ENCODE measurements at places on chromosomes 7 and 10.

- no peak for DNase-seq
Measured at GRCh38 chr10:58515291-58515941, 2.7 kb downstream of the BICC1 start.

- no peak for DNase-seq
Measured at GRCh38 chr10:16828701-16829175, 11.5 kb upstream of the RSU1 start.

DNA sequence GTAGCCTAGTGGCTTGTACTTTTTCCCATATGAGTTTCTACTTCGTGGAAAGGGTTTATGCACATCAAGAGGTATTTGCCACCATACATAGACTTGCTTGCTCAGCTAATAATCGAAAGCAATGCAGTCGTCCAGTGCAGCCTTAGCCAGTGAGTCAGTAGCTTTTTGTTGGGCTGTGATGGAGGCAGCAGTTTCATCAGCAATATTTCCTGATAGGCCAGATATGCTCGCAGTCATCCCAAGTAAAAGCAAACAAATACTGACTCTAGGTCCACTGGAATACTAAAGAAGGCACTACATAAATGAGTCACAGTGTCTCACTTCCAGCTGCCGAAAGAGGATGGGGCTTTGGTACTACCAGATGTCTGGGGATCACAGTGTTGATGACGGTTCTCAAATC lies 2.1 kb upstream of the BNIP3 start:
- DNase-seq, result no peak

DNA sequence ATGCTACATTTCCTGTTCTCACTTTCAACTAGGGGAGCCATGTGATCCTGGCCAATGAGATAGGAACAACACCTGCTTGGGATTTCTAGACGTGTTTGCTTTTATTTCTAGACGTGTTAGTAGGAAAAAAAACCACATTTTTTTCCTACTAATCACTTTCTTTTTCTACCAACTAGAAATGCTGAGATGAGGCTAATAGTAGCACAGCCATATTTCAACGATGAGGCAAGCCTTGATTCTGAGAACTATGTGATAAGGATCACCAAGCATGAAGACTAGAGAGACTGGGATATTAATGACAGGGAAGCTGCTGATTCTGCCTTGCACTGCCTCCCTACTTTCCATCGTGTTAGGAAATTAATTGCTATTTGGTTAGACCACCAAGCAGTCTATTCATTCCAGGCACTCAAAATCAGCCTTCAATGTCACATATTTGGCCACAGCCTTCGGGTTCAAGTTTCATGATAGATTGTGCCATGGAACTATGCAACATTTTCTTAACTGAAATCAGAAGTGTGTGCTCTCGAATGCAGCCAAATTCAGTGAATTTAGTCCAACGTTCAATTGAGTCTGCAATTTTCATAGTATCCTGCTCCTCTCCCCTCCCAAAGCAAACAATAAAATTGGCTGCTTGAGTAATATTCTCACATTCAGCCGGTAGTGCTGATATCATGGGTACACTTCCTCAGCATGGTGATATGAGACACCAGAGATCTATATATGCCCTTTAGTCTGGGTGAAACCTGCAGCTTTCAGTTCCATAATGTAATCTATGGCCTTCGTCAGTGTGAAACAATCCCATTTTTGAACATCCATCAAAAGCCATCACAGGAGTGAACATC lies 98.1 kb downstream of the GPR37 start:
- no peak for DNase-seq

- DNase-seq, result no peak
Measured at GRCh38 chr7:143042790-143043271, 9.3 kb upstream of the OR6V1 start.

DNA sequence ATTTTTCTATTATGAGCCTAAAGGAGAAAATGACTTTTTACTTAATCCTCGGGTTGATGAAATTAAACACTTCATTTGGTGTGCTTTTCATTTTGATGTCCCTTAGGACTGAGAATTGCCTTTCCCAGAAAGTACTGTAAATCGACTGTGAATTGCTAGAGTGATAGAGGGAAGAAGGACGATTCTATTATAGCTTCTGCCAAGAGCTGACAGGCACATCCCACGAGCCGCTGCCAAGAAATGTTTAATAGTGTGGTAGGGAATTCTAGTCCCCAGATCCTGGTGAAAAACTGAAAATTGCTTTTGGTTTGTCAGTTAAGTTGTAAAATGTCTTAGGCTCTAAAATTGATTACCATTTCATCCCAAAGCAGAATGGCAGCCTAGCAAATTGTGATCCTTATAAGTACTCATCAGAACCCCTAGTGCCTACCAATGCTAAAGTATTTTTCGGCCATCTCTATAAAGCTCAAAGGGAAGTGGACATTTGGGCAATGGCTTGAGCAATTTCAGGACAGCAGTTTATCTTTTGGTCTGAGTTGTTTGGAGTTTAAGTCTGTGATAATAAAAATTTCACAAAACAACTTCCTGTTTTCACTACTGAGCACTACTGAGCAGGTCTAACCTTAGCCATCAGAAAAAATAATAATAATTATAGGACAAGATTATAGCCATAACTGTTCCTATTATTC lies 44.6 kb upstream of the HYCC1 start:
- no peak for DNase-seq

DNA sequence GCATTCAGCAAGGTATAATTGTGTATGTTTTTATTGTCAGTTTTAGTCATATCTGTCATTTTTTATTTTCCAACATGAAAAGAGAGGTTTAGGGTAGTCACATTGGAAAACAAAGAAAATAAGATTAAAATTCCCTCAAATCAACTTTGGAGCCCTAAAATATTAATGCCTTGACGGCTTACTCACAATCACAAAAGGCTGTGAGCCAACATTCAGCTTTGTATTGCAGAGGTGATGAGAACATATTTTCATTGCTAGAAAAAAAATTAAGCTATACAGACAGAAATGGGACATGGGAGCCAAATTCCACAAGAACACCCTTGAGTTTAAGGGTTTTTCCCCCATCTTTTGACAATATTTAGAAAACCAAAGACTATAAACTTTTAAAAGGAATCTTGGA lies 30.2 kb downstream of the CALD1 start:
- DNase-seq, result no peak

DNA sequence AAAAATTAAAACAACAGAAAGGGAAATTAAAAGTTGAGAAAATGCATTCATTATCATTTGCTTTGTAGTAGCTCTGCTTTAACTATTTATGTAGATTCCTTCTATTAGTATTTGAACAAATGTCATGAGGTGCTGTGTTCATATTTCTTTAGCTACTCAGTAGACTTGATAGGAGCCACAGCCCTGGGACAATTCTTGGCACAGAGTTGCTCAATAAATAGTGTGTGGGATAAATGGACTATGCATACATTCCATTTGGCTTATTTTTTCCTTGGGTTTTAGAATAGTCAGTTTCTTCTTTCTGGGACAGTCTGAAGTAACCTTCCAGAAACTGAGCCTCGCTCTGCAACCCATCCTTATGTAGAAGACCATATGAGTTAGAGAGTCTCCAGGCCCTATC lies 13.4 kb downstream of the RPP30 start:
- DNase-seq, result no peak

GRCh38 chr7:112262036-112262435 lies 55.5 kb downstream of the ZNF277 start:
- no peak for DNase-seq

DNA sequence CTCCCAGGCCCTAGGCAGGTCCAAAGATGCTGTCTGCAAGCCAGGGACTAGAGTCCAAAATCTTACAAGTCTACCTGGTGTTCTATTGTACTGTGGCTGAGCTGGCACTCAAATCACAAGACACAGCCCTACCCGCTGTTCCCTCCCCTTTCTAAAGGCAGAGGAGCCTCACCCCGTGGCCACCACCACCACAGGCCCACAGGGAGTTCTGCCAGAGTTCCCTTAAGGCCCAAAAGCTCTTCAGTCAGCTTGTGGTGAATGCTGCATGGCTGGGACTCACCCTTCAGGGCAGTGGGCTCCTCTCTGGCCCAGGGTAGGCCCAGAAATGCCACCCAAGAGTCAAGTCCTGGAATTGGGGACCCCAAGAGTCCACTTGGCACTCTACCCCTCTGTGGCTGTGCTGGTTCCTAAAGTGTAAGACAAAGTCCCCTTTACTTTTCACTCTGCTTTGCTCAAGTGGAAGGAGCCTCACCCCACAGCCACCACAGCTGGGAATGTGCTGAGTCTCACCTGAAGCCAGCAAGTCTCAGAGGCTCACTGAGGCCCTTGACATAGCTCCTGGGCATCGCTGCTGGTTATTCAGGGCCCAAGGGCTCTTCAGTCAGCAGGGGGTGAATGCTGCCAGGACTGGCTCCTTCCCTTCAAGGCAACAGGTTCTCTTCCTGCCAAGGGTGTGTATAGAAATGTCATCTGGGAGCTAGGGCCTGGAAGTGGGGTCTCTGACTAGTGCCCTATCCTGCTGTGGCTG lies 48.8 kb upstream of the PSAP start:
- no peak for DNase-seq

- no peak for DNase-seq
Measured at GRCh38 chr7:137891016-137891655, 44.4 kb upstream of the DGKI start.

- DNase-seq, result no peak
Measured at GRCh38 chr7:34093276-34093675, 187.9 kb downstream of the BMPER start.

DNA sequence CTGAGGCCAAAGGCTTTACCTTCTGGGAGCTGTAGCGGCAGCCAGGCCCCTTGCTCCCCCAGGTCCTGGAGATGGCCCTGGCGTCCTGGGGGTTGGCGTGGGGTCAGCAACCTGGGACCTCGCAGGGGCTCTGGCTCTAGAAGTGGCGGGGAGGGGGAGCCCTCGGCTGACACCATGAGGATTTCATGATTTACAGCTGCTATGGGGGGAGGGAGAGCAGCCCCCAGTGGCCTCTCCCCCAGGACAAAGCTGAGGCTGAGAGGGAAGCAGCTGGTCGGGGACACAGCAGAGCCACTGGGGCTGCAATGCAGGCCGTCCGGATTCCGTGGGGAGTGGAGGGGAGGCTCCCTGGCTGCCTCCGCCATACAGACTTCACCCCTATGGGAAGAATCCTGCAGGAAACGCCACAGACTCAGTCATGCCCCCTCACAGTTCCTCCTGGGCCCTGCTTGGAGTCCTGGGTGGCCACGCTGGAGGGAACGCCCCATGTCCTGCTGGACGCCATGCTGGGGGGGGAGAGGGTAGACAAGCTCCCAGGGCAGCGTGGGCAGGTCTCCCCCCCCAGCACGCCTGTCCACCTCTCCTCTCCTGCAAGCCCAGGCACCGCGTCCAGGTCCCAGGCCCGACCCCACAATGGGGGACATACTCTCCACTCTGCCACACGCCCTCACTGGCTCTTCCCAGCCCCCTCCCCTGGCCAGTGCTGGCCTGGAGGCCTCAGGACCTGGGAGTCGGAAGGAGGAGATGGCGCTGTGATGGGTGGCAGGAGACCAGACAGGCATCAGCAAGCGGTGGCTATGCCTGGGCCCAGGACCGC lies 243.6 kb downstream of the ELFN1 start:
- no peak for DNase-seq

DNA sequence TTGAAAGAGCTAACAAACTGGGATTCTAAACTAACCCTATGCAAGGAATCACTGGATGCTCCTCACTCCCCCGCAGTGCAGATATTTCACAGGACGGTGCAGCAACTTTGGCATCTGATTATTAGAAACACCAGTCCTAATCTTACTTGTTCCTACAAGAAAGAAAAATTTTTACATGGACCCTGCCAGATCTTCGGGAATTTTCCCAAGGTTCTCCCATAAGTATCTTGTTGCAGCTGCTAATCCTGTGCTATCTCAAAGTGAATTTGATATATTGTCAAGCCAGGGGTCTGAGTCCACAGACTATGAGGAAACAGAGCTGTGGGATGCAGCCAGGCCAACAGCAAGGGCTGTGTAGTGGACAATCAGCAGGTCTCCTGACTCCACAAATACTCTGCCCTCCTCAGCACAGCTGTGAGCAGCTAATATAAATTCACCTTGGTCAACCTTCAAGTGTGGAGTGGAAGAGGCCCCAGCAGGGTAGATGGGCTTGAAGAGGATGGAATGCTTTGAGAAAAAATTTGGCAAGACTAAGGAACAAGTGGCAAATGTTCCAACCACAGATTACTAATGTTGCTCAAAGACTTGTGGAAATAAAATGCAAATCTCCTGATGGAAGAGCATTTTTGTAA lies 25.6 kb downstream of the VSTM4 start:
- DNase-seq, result no peak

GRCh38 chr7:158569858-158570323 lies 17.7 kb downstream of the PTPRN2 start:
- DNase-seq, result no peak

- no peak for DNase-seq
Measured at GRCh38 chr7:118182593-118183427, 1.2 kb upstream of the LSM8 start.

GRCh38 chr10:79320316-79320715 lies 27.0 kb upstream of the PPIF start:
- DNase-seq, result no peak

GRCh38 chr7:148210804-148211325 lies 379.7 kb upstream of the C7orf33 start:
- DNase-seq, result no peak

GRCh38 chr7:38736138-38736537 lies 105.0 kb upstream of the AMPH start:
- DNase-seq, result no peak

- no peak for DNase-seq
Measured at GRCh38 chr10:88082806-88083596, 219.6 kb downstream of the PTEN start.

- DNase-seq, result no peak
Measured at GRCh38 chr10:132463333-132464255, 66.6 kb downstream of the PWWP2B start.

- no peak for DNase-seq
Measured at GRCh38 chr10:60098677-60099601, 192.6 kb upstream of the CCDC6 start.
